ENCODE measurements at places on chromosomes 1 and 21.

DNA sequence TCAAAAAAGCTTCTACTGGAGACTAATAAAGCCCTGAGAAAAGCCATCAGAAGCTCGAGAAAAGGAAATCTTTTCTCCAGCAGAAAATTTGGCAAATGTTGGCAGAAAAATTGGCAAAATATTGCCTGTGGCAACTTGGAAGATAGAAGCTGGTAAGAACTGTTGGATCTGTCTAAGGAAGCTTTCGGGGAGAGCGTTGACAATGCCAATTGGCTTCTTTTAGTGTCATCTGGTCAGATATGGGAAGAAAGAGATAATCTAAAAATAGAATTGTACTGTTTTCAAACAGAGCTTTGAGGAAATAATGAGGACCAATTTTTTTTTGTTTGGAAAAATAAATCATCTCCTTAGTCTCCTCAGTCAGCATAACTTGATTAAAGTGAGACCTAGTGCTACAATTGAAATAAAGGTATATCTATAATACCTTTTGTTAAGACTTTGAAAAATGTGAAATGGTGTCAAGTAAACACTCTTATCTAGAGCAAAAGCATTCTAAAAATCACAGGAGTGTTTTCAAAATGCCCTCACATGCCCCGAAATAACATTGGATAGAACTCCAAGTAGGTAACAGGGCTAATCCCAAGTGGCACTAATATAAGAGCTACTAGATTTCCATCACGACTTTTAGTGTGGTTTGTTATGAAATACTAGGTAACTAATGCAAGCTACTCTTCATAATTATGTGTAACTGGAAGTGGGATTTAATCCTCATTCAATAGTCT lies 882.2 kb upstream of the B3GALT2 start:
- no peak for DNase-seq

DNA sequence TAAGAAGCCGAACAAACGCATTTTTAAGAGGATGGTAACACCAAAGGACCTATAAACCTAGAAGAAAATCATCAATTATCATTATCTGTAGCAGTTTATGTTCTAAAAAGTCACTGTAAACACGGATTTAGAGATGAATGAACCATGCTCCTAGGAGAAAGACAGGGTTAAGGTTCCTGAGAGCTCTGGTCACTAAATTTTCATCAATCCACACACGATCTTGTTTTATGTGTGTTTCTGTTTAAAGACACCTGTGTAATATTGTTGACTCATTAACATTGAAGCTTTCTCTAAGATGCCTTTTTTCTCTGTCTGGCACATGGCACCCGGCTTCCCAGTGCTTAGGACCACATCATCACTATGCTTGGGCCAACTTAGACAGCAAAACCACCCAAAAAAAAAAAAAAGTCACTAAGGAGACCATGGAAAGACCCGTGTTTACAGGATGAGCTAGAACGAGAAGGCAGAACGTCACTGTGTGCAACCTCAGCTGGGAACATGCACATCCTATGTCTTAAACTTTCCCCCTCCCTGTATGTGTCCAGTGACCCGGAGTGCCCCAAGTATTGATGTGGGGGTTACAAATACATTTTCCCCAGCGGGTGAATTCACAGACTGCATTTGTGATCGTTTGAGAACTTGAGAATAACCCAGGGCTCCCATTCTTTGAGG lies 55.8 kb upstream of the PDE9A start:
- no peak for DNase-seq

GRCh38 chr1:39081271-39082009 lies 55.3 kb downstream of the NDUFS5 start:
- DNase-seq, result no peak

DNA sequence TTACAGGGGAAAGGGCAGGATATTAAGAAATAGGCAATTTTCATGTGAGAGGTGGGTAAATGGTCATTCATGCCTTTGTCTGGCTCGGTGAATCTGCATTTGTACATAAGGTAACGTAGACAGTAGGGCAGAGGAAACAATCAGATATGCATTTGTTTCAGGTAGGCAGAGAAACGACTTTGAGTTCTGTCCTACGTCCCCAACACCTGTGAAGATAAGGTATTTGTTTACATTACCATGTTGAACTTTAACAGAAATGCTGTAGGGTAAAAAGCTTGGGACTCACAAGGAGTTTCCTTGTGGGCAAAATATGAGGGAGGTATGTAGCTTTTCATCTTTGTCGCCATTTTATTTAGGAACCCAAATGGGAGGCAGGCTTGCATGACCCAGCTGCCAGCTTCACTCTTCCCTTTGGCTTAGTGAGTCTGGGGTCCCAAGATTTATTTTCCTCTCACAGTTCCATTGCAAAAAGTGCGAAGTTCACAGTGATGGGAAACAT lies 31.4 kb downstream of the B3GALT5 start:
- DNase-seq, result no peak

- no peak for DNase-seq
These were observed 13.2 kb upstream of the QSOX1 start for GRCh38 chr1:180141381-180141934.

GRCh38 chr1:56533197-56533596 lies 46.2 kb downstream of the PLPP3 start:
- no peak for DNase-seq

DNA sequence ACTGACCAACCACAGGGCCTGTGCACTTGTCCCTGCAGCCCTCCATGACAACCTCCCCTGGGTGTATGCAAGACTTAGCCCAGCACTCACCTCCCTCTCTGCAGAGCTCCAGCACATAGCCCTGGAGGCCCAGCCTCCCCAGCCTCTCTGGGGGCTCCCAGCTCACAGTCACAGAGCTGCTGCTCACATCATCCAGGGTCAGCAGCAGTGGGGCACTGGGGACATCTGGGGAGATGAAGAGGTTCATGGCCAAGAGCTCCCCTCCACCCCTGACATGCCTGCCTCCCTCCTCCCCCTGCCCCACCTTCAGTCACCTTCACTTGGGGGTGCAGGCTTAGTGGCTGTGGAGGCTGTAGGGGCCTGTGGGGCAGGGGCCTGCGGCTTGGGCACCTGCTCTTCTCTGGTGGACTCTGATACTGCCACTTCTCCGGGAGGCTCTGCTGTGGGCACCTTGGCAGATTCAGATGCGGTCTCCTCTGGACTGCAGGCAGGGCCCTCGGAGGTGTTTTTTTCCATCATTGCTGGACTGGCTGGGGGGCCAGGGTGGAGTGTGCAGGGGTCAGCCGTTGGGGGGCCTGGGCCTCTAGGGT lies at the start of gene MYBPH:
MYBPH (minus strand) TSS at position 590 of the 590 bp plus-strand sequence; CDS start at position 519, 71 bp downstream.
- DNase-seq, result no peak

- peak; percentile 24 for DNase-seq
These were observed 868 bp downstream of the PPP1R12B start for GRCh38 chr1:202349206-202349928.

DNA sequence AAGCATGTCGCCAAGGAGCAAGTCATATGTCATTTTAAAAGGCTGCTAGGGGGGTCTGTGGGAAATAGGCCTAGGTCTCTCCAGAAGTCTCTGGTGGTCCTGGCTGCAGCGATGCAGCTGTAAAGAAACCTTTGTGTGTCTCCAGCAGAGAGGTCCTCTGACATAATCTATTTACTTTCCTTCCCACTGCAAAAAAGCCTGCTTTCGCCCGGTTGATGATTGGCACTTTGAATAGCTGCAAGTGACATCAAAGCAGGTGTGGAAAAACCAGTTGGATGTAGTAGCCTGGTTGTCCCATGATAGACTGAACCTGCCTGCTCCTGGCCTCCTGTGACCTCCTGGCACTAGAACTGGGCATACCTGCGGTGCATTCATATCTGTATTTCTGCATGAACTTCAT lies 13.8 kb downstream of the RASSF5 start:
- no peak for DNase-seq

- DNase-seq, result no peak
These were observed 56.4 kb downstream of the ELK4 start for GRCh38 chr1:205575294-205575885.

- DNase-seq, result no peak
These were observed 15.0 kb downstream of the CDKN2C start for GRCh38 chr1:50985094-50985493.

GRCh38 chr1:176073524-176074157 lies 133.4 kb downstream of the COP1 start:
- peak; percentile 22 for DNase-seq

DNA sequence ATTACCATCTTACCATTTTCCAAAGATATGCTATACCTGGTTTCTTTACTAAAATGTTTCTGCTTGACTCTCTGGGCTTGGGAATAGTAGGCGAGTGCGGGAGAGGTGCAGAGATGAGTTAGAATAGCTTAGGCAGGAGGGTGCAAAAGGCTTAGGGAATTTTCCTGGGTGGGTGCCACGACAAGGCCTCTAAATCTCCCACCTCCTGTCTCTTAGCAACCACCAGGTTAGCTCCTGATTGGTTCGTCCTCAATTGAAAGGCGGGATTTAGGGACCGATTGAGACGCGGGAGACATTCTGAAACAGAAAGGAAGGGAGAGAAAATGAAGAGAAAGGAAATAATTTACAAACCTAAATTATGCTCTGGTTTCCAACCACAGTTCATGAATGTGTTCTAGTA lies 3.1 kb downstream of the ACKR1 start:
- DNase-seq, result no peak

- no peak for DNase-seq
These were observed 10.6 kb downstream of the RHBG start for GRCh38 chr1:156379420-156380165.

- DNase-seq, result no peak
These were observed 781.1 kb upstream of the ADGRL4 start for GRCh38 chr1:79787631-79788030.

GRCh38 chr1:10782491-10783244 lies 13.8 kb downstream of the CASZ1 start:
- DNase-seq, result no peak

GRCh38 chr21:42666925-42667324 lies 13.5 kb downstream of the PDE9A start:
- DNase-seq, result no peak

DNA sequence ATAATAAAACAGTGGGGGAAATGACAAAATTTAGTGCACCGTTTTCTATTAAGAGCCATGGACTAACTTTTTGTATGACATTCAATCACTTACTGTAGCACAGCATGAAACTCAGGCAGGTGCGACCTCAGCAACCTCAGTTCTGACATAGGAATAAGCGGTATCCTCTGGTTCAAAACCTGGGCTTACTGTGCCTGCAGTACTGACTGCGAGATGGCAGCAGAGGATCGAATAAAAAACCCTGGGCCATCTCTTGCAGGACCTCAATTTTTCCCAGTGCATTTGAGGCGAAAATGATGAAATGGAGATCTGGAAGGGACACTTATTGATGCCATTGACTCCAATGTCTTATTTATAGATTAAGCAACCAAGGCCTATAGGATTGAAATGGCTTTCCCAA lies 214.7 kb downstream of the ADGRL2 start:
- no peak for DNase-seq

DNA sequence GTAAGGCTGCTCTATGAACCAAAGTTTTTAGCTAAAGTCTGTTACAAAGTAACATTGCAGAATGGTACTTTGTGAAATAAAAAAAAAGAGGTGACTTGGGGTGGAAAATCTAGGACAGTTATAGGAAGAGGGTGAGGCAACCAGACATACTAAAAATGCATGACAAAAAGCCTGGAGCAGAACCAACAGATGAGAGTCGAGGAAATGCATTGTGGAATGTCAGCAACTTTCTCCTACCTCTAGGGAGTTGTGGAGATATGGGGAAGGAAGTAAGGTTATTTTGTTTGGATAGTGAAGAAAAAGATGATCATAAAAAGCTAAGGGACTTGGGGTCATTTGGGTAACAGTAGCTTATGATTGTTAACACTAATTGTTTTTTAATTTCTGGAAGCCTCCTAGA lies 295.6 kb downstream of the S1PR1 start:
- no peak for DNase-seq

- DNase-seq, result no peak
These were observed 837 bp downstream of the NDUFS5 start for GRCh38 chr1:39026866-39027507.

- no peak for DNase-seq
These were observed 275.8 kb upstream of the ST6GALNAC5 start for GRCh38 chr1:76591461-76591860.

- no peak for DNase-seq
These were observed 91.1 kb upstream of the ZBTB18 start for GRCh38 chr1:243959998-243960397.

GRCh38 chr1:38923607-38924006 lies 18.0 kb downstream of the RHBDL2 start:
- DNase-seq, result no peak

GRCh38 chr1:32291145-32291707 lies 657 bp upstream of the HDAC1 start:
- DNase-seq, result no peak

GRCh38 chr1:67626090-67626860 lies 58.7 kb upstream of the GADD45A start:
- DNase-seq, result peak; percentile 11

DNA sequence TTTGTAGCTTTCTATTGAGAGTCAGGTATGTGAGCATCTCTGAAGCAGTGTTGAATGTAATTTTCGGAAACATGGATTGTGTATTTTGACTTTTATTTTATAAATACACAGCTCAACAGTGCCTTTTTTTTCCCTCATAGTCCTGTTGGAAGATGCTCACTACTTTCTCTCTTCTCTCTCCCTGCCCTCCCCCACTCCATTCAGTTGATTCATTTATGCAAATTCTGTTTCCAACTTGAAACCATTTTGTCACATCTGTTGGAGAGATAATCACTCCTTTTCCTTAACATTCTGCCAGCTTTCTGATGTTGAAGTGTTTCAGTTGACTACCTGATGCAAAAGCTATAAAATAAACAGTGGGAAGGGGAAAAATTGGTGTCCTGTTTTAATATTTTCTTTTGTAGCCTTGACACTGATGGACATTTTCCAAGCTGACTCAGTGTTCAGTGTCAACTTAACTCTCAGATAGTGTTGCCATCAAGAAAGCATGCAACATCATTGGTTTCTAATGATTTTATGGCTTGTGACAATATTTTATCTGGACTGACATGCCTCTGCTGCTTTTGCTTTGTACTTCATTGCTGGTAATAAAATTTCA lies 194.5 kb downstream of the HS2ST1 start:
- DNase-seq, result no peak

DNA sequence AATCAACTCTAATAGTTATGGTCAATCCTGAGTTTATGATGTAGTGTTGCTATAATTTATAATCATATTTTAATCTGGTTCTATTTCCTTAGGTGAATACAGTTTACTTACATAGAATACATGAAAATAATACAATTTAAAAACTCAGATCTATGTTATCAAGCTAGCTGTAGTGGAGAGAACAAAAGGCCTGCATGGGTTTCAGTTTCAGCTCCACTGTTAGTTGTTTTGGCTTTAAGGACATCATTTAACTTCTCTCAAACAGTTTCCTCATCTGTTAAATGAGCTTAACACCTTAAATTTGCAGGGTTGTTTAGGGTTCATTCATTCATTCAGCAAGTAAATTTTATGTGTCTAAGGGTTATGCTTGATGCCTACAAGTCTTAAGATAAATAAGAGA lies 98.4 kb upstream of the KIAA1614 start:
- no peak for DNase-seq

DNA sequence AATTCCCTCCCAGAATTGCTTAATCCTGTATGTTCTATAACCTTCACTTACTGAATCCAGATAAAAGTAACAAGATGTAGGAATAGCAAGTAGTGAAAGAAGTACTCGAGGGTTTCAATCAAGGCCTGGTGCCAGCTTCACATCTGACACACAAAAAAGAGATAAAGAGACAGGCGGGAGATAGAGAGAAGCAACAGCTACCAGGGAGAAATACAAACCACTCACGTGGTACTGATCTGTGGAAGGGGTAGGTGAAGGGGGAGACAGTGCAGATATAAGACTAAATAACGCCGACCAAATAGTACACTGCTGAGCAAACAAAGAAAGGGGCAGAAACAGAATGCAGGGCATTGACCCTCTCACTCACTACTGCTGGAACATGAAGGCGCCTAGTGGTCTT lies 295.2 kb downstream of the NEGR1 start:
- DNase-seq, result no peak

- no peak for DNase-seq
These were observed 30.6 kb upstream of the MCOLN3 start for GRCh38 chr1:85078903-85079302.
